NCI-H1930 (cell line): ENCODE measurements at places on chromosomes 7 and 10.

- no peak for DNase-seq
Measured at GRCh38 chr7:105127179-105127578, 113.2 kb downstream of the KMT2E start.

DNA sequence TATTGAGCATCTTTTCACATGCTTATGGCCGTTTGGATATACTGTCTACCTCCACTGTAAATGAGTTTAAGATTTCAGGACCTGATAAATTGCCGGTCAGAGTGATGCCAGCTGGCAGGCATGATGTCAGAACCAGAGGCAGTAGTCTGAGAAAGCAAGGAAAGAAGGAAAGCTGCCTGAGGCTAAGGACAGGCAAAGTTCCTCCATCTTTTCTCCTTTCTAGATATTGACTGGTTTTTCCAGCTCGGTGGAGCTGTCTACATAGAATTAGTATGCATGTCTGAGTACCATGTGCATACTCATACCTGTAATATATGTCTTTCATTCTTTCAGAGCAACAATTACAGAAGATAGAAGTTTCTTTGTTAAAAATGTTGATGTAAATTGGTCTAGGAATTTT, 52.3 kb downstream of the CDCA7L start:
- no peak for DNase-seq

DNA sequence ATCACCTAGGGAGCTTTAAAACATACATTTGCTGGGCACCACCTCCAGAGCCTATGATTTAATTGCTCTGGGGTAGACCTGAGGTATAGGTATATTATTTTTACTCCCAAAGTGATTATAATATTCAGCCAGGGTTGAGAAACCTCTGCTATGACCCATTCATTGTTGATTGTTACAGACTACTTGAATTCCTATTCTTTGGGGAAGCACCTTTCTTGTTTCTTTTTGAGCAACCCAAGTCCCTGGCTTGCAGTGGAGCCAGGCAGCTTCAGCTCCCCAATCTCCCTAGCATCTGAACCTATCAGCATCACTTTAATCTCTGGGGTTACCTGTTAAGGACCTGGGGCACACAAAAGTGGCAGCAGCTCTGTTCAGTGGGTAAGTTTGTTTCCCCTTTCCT, 8.6 kb downstream of the PRKG1 start:
- no peak for DNase-seq

DNA sequence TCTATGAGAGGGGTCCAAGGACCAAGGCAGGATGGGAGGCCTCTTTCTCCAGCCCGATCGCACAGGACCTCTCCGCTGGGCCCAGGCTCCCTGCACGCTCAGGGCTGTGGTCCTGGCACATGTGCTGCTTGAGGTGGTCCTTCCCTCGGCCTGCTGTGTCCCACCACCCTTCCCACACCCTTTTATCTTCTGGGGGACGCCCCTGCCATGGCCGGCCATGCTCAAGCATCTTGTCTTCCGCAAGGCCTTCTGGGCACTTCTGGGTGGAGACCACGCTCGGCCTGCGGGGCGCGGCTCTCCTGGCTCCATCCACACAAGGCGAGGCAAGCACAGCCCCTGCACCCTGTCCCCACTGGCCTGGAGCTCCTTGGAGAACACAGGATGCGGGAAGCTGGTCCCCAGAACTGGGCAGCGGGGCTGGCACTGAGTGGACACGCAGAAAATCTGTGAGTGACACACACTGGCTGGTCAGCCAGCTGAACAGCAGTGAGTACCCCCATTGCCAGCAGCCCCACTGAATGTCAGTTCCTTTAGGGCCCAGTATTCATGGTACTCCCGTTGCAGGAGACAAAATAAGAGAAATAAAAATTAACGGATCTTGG, 115.9 kb downstream of the TCERG1L start:
- no peak for DNase-seq

- no peak for DNase-seq
Measured at GRCh38 chr7:1851721-1852516, 181.8 kb downstream of the ELFN1 start.

GRCh38 chr7:33590916-33591315, 314.4 kb upstream of the BMPER start:
- no peak for DNase-seq

GRCh38 chr10:101135141-101136006, 4.3 kb downstream of the TLX1 start:
- DNase-seq: no peak

DNA sequence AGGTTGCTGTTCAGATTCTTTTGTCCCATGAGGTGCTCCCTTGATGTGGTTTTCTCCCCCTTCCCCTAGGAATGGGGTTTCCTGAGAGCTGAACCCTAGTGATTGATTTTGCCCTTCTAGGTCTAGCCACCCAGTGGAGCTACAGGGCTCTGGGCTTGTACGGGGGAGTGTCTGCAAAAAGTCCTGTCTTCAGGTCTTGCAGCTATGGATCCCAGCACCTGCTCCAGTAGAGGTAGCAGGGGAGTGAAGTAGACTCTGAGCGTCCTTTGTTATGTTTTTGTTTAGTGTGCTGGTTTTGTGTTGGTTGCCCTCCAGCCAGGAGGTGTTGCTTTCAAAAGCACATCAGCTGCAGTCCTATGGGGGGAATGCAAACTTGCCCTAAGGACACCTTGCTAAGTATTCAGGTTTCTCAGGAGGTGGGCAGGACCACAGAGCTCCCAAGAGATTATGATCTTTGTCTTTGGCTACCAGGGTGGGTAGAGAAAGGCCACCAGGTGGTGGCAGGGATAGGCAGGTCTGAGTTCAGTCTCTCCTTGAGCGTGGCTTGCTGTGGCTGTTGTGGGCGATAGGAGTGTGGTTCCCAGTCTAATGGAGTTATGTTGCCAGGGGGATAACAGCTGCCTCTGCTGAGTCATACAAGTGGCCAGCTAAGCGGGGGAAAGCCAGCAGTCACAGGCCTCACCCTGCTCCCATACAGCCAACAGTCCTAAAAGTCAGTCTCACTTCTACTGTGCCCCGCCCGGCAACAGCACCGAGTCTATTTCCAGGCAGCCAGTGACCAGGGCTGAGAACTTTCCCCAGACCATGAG, 92.4 kb upstream of the JCAD start:
- no peak for DNase-seq

GRCh38 chr7:21367081-21367480, 60.8 kb upstream of the SP4 start:
- DNase-seq: no peak

- DNase-seq: no peak
Measured at GRCh38 chr10:108592956-108593355, 1330.4 kb downstream of the XPNPEP1 start.

GRCh38 chr7:132817949-132818348, 241.7 kb upstream of the PLXNA4 start:
- no peak for DNase-seq

- no peak for DNase-seq
Measured at GRCh38 chr10:84999929-85000328, 671.5 kb downstream of the CCSER2 start.

DNA sequence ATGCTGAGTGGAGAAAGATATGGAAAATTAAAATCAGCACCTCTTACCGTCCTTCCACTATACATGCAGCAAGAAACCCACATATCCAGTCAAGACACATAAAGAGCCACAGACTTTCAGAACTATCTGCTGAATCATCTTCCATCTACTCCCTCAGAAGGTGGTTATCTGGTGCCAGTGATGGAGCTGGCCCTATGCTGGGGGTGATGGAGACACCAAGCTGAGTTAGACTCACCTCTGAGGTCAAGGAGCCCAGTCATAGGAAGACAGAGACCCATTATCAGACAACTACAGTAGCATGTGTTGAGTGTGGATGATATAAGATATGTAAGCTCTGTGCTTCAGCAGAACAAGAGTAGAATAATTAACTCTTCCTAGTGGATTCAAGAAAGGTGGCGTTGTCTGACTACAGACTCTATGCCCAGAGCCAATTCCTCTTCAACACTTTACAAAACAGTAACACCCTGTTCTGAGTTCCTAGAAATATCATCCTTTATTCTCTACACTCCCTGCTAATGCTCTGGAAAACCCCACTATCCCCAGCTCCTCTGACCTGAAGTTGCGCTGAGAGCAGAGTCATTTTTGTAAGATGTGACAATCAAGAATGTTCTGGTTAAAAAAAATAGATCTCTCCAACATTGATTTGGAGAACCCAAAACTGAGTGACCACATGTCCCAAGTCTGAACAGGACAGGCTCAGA, 14.3 kb downstream of the CYP3A5 start:
- DNase-seq: no peak

DNA sequence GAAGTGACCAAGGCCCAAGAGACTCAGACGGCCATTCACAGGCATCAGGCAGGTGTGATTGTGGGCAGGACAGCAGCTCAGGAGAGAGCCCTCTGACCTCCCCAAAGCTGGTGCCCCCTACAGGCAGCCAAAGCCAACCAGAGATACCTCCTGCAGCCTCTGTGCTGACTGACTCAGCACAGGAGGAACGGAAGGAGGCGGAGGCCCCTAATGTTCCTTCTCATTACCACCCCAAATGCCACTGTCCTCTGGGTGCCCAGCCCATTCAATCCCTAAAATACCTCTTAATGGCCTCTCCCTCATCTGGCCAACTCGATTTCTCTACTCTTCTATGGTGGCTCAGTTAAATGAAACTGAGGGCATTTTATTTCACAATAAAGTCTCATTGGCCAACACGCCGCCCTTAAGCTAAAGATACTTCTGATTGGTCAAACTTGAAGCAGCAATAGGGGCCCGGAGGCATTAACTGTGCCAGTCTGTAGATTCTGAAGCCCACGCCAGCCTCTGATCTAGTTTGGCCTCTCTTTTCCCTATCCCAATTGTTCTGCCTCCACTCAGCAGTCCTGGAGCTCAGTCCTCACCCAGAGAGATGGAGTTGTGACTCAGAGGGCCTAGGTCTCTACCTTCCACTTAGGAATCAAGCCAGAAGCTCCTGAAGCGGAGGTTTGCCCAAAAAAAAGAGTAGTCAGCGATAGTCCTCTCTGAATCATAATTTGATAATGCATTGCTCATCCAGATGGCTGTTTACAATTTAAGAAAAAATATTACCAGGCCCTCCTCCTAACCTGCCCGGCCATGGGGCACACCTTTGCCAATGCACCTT, 1.2 kb downstream of the CYREN start:
- DNase-seq: no peak

- no peak for DNase-seq
Measured at GRCh38 chr10:125095228-125095627, 65.1 kb downstream of the CTBP2 start.

- DNase-seq: no peak
Measured at GRCh38 chr7:31683445-31684225, 3.4 kb upstream of the PPP1R17 start.
